ENCODE measurements at places on chromosomes 6 and 20.

DNA sequence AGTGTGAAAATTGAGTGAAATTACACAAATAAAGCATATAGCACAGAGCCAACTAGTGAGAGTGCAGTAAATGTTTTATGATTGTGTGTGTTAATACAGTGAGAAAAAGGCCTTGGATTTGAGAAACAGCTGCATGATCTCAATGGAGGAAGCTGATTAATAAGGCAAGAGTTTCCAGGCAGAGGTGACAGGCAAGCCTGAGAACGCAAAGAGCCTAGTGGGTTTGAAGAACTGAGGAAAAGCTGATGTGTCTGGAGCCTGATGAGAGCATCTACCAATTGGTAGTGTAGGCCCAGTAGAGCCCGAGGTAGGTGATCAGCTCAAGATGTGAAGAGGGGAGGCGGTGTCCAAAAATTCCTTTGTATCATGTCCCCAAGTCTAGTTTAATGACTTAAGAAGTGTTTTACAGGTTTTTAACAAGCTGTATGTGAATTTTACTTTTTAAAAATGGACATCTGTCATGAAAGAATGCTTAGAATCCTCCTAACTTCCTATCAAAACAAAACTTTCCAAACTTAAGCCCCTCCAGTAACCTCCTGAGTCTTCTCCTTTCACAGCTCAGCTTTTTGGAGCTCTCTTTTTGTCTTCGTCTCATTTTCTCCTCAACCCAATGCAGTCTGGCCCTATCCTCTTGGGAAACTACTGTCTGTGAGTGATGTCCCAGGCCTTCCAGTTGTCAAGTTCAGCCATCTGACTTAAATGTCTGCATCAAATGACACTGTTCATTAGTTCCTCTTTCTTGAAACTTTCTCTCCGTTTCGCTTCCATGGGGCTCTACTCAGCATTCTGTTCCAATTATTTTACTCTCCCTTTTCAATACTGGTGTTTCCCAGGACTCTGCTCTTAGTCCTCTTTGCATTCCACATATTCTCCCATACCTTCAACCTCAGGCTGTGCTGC is 1.2 kb downstream of the CDC40 start:
- no peak for DNase-seq

DNA sequence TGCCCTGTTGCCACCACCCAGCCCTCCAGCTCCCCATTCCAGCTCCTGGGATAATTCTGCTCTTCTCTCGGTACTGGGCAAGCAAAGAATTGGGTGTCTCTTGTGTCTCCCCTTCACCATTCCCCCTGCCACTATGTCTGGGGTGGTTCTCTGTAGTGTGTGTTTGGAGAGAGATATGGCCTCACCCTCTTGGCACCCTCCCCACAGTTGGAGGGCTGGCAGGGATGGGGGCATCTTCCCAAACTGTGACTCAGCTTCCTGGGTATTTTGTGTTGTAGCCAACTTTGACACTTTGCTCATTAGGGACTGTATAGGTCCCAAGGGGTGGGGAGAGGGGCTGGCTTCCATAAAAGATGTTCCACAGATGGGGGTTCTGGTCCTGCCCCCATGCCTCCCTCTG is 1.7 kb downstream of the TNXB start:
- no peak for DNase-seq

DNA sequence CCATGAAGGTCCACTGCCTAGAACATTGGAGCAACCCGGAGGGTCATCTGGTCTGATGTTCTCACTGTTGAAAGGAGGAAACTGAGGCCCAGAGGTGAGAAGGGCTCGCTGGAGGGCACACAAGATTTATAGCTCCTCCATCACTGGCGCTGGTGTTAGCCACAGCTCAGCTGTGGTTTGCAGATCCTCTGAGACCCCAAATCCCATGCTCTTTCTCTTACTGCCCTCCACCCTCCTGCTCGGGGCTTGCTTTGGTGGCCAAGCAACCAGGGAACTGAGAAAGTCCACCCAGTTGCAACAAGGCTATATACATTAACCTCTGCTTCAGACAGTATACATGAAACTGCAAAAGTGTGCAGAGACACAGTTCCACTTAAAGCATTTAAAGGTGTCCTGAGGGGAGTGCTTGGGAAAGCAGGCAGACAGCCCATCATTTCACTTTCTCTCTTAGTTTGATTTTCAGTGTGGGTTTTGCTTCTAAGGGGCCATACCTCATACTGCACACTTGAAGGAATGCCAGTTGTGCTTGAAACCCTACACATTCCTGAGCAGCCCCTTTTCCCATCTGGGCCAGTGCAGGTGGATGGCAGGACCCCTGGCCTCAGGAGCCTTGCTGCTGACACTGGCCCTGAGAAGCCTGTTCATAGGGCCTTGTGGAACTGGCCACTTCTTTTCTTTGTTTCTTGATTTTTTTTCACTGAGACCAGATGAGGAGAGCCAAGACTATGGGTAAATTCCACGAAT is 347.6 kb downstream of the CDC5L start:
- no peak for DNase-seq

- DNase-seq, result no peak
Observed at GRCh38 chr6:106145144-106145543, 59.0 kb downstream of the PRDM1 start.

- peak; percentile 52 for DNase-seq
Observed at GRCh38 chr20:50111120-50111828, 1.7 kb downstream of the UBE2V1 start.

GRCh38 chr6:15304337-15305042 is 58.6 kb downstream of the JARID2 start:
- DNase-seq, result no peak

- DNase-seq, result no peak
Observed at GRCh38 chr6:36976931-36977330, 9.1 kb downstream of the MTCH1 start.

DNA sequence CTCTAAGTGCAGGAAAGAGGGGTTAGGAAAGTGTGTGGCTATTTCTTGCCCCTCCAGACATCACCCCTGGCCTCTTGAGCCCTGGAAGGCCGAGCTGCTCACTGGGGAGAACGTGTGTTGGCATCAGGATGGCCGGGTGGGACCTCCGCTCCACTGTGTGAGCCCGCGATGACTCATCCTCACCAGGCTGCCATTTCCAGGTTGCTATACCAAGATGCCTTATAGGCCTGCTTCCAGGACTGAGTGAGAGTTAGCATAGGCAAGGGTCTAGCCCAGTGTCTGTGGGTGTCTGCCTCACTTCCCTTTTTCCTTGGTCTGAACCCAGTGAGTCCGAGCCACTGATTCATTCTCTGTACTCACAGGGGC is 105.0 kb downstream of the MRPL14 start:
- no peak for DNase-seq

GRCh38 chr6:138691595-138692057 is 81.9 kb upstream of the CCDC28A start:
- no peak for DNase-seq

GRCh38 chr6:134176264-134176975 is 124.0 kb upstream of the SLC2A12 start:
- DNase-seq, result peak; percentile 22

DNA sequence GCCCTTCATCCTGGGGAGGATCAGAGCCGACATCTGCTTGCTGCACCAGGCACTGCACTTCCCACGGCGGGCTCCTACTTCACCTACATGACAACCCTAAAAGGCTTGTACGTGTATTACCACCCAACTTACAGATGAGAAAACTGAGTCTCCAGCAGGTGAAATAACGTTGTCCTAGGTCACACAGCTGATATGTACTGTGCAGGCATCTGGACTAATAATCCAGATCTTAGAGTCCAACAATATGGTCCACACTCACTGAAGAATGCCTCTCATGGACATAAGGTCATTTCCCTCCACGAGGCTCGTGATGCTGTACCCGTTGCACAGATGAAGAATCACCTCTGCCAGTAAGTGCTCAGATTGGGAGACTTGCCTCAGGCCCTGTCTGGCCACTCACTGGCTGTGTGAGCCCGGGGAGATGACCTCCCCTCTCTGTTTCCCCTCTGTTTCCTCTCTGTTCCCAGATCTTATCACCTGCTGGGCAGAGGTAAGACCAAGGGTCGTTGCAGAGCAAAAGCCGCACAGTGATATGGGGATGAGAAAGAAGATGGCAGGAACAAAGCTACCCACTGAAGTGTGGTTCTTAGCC is 32.1 kb downstream of the TGM2 start:
- DNase-seq, result no peak

DNA sequence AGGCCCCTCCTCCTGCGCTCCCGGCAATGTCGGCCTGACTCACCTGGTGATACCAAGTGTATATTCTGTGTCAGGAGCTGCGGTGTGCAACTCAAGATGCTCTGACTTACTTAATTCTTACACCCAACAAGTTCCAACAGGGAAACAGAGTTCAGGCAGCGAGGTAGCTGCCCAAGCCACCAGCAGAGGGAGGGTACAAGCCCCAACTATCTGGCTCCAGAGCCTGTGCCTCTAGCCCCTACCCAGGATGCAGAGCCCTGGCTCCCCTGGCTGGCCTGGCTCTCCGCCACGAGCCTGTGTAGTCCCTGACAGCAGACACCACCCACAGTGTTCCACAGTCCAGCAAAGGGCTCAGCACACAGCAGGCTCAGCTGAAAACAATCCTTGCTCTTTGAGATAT is 34.9 kb downstream of the C20orf203 start:
- DNase-seq, result no peak

All from activated naive CD8-positive, alpha-beta T cell treated with anti-CD3 and anti-CD28 coated beads, Interleukin-2, amount 50 U/mL, for 24 hours (primary cell).